Suprapubic skin (tissue), 4 donors: ENCODE measurements at places on chromosomes 6 and 20. TPM values are rescaled to one million over a fixed set of nuclear protein-coding genes. Genes with fewer than 3 reads are reported as not detected.

PSORS1C2 gene
- 27.0 TPM for total RNA-seq

FITM2 gene
- 10.4 TPM for total RNA-seq

CHD6 gene
- total RNA-seq = 43.7 TPM

GPANK1 gene
- total RNA-seq = 18.7 TPM

SEL1L2 gene
- not detected for total RNA-seq

ZC2HC1B gene
- not detected for total RNA-seq

SPATA2 gene
- 7.3 TPM for total RNA-seq

HS3ST5 gene
- not detected for total RNA-seq

TP53TG5 gene
- total RNA-seq = not detected

SLC17A1 gene
- not detected for total RNA-seq

GMNN gene
- 89.6 TPM for total RNA-seq

AKAP12 gene
- total RNA-seq = 7.2 TPM

CRISP3 gene
- total RNA-seq = 5.1 TPM

MICB gene
- 2.2 TPM for total RNA-seq

NOX3 gene
- not detected for total RNA-seq

SYNDIG1 gene
- not detected for total RNA-seq

NKX2-4 gene
- total RNA-seq = not detected

PTGIS gene
- total RNA-seq = 8.6 TPM

TREML1 gene
- not detected for total RNA-seq

HLA-DQA1 gene
- total RNA-seq = 8.6 TPM

MCHR2 gene
- not detected for total RNA-seq

PPP1R18 gene
- 25.2 TPM for total RNA-seq

PPIL6 gene
- total RNA-seq = 1.9 TPM

NCR2 gene
- not detected for total RNA-seq

ANKRD6 gene
- 3.4 TPM for total RNA-seq
